ENCODE measurements at places on chromosomes 12 and 14.

GRCh38 chr12:117587631-117588287 lies 226.3 kb upstream of the NOS1 start:
- DNase-seq: peak; percentile 80

GRCh38 chr14:105026033-105026785 lies 5.3 kb upstream of the CDCA4 start:
- DNase-seq: peak; percentile 55

DNA sequence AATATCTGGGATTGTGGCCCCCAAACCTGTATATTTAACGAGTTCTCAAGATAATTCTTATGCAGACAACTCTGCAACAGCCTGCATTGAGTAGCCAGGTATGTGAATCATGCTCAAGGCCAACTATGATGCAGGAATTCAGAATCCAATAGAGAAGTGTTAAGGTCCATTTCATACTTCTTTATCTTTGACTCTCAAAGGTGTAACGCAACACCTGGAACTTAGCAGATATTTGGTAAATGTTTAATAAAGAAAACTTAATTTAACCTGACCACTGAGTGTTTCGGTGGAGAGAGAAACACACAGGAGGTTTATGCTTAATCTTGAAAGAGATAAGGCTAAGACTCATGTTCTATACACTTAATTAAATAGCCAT lies 156.5 kb upstream of the PLEKHG7 start:
- DNase-seq: no peak

GRCh38 chr12:93156086-93156716 lies 221.5 kb upstream of the NUDT4 start:
- no peak for DNase-seq

GRCh38 chr14:61552241-61552640 lies 143.1 kb upstream of the HIF1A start:
- DNase-seq: no peak

GRCh38 chr14:83702619-83703018 lies 1827.3 kb upstream of the FLRT2 start:
- no peak for DNase-seq

GRCh38 chr12:117028254-117028653 lies 71.0 kb downstream of the TESC start:
- no peak for DNase-seq

GRCh38 chr14:23580948-23581281 lies 2.3 kb upstream of the JPH4 start:
- no peak for DNase-seq

DNA sequence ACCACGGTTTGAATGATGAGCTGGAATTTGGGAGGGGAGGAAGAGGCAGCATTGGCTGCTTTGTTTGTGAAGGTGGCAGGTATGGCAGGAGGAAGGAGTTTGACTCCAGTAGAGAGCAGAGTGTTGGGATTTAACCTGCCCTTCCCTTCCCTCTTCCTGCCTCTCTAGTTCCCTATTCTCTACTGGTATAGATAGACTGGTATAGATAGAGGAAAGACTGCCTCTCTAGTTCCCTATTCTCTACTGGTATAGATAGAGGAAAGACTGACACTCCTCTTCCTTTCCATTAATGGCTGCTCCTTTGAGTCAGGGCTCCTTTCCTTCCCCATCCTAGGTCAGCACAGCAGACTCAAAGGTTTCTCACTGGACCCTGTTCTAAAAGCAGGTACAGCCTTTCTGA lies 8.4 kb upstream of the SYCP3 start:
- peak; percentile 23 for DNase-seq

DNA sequence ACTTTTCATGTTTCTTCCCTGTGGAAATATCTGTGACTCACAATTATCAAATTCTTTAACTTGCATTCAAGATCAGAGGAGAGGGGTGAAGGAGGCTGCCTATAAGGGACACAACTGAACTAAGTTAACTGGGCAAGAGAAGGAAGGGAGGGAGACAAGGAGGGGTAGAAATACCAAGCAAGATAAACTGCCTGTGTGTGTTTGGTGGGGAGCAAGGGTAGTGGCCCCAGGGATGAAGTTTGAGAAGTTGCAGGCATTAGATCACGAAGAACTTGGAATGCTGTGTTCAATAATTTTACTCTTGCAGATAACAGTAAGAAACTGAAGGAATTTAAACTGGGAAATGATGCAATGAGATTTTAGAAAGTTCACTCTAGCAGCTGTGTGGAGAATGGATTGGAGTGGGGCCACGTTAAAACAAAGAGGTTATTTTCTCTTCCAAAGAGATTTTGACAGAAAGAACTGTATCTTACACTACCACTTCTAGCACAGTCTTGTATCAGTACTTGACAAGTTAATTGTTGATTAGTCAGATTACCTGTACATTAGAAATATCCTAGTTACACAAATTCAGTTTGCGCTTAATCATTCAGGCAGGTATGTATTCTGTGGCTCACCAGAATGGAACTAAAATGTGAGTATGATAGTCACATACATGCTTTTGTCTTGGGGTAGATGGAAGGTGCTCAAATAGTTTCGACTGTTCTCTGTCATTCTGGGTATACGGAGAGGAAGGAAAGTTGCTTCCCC lies 7.4 kb downstream of the PKP2 start:
- no peak for DNase-seq

DNA sequence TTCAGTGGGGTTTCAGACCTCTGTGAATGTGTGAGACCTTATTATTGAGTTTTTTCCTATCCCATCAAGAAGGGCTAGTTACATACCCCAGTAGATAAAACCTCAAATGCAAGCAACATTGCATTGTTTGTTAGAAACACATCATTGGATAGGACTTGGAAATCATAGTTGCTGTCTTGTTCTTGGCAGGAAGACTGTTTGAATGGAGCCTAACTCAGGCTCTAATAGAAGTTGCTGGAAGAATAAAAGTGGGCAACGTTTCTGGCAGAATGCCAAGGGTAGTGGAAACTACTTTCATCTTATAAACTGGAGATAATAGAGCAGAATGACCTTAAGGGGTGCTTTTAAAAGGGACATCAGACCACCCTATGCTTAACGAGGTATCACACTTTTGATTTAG lies 9.9 kb upstream of the PTHLH start:
- no peak for DNase-seq

GRCh38 chr14:99966912-99967311 lies 98.3 kb upstream of the EVL start:
- DNase-seq: no peak

- DNase-seq: no peak
These were observed 780.5 kb downstream of the NRXN3 start for GRCh38 chr14:78950649-78951048.

DNA sequence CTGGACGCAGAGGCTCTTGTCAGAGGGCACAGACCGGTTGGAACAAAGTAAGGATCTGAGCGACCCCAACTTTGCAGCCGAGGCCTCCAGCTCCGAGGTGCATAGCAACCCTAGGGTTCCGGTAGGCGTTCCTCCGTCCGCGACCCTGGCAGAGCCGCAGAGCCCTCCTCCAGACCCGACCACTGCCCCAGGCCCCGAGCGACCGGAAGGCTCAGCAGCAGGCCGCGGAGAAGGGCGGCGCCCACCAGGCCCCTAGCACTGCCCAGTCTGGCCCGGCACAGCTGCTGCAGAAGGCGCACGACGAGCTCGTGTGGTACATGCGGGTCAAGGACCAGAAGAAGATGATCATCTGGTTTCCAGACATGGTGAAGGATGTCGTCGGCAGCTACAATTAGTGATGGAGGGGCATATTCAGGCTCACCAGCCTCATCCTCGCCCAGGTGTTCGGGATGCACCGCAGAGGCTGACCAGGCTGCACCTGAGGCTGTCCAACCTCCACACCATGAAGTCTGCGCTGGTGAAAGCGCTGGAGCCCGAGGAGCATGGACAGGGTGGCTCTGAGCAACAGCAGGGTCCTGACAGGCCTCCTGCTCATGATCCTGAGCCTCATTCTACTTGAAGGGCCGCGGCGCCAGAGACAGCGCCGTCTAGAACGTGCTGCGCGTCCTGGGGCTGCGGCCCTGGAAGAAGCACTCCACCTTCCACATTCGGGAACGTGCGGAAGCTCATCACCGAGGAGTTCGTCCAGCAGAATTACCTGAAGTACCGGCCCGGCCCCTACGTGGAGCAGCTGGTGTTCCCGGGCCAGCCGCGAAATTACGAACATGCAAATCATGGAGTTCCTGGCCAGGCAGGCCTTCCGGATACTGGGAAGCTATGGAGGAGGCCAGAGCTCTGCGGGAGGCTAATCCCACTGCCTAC lies 24.5 kb downstream of the CAPS2 start:
- no peak for DNase-seq

- DNase-seq: no peak
These were observed 81.4 kb downstream of the SLC8A3 start for GRCh38 chr14:70107309-70107708.

- no peak for DNase-seq
These were observed 4.1 kb upstream of the ATP2B1 start for GRCh38 chr12:89712706-89713105.

- no peak for DNase-seq
These were observed 45.5 kb downstream of the STXBP6 start for GRCh38 chr14:25004389-25004809.

- no peak for DNase-seq
These were observed 128.9 kb downstream of the FOXN3 start for GRCh38 chr14:89288114-89288513.

GRCh38 chr14:104169005-104169698 lies 30.8 kb downstream of the KIF26A start:
- no peak for DNase-seq

GRCh38 chr14:32825058-32825457 lies 113.6 kb upstream of the NPAS3 start:
- DNase-seq: no peak

- DNase-seq: no peak
These were observed 69.9 kb downstream of the MYRFL start for GRCh38 chr12:69894800-69895383.

GRCh38 chr12:106583242-106584103 lies 669 bp downstream of the RFX4 start:
- no peak for DNase-seq

DNA sequence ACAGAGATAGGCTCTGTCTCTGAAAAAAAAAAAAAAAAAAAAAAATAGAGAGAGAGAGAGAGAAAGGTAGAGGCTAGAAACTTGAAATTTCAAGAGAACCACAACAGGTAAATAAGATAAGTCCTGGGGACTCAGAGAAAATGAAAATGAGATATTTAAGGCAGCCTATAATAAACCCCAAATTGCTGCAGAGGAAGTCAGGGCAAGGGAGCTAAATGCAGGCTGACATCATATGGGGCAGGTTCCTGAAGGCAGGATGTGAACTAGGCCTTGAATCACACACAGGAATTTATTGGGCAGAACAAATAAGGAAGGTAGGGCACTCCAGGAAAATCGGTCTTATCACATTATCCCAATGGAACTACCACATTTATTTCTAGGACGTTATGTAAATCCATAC lies 54.9 kb upstream of the NUDT4 start:
- DNase-seq: peak; percentile 11

DNA sequence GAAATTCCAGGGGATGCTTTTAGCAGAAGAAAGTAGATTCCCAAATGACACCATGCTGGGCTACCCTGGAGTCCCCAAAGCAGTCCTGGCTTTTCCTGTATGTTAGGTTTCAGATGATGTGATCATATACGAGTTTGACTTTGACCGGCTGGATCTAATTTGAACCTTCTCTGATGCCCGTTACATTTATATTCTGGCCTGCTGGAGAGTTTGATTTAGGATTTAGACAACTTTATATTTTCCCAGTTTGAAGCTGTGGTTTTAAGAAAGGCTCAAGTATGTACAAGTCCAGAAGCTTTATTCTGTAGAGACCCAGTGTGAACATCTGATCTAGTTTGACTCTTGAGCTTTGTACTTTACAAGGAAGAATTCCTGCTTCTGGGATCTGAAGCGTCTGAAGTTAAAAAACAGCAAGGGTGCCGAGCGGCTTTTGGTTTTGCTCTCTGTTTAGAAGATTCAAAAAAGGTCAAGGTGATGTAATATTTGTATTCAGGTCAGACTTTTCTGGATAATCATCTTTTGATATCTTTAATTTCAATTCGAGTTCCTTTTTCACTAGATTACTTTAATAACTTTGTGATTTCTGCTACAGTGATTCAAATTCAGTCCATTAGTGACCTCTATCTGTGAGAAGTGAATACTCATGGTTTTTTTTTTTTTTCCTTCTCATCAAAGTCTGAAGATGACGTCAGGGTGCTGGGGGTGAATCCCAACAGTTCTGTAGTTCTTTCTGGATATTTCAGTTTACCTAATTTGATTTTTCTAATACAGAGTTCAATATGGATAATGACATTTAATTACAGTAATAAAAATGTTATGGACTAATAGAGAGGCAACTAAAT lies 6.3 kb downstream of the FLRT2 start:
- DNase-seq: peak; percentile 43

- no peak for DNase-seq
These were observed 12.2 kb upstream of the NR2C1 start for GRCh38 chr12:95085612-95086011.

DNA sequence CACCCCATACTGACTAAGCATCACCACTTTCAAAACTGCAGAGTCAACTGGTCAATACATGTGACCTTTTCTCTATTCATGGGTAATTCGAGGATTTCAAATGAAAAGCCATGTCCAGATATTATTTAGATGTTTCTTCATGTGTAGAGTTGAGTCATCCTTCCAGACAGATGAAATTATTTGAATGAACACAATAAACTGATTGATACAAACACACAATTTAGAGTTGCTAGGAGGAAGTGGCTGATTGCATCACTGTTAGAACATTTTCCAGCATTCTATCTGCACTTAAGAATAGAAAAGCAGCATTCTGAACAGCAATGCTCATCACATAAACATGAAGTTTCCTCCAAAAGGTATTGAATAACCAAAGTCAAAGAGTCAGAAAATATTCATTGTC lies 273.5 kb upstream of the SOX5 start:
- DNase-seq: no peak

- no peak for DNase-seq
These were observed 18.3 kb upstream of the LRP1-AS start for GRCh38 chr12:57165741-57166140.

- DNase-seq: no peak
These were observed 23.1 kb downstream of the MGAT4C start for GRCh38 chr12:86233126-86233525.

DNA sequence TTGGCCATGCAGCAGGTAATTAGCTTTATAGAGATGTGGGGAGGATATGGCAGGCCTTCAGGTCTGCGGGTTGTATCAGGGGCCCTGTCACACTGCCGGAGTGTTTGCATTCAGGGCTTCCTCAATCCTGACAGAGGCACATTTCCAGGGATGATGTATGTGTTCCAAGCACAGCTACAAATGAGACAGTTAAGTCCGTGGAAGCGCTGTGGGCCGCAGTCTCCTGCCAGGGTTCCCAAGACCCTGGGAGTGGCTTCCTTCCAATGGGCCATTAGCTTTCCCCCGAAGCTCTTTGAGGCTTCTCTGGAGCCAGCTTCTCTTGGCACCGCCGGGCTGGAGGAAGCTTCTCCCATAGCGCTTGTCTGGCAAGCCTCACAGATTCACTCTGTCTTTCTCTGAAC lies 1524.7 kb upstream of the TMEM132C start:
- no peak for DNase-seq

- no peak for DNase-seq
These were observed 550.8 kb upstream of the TMEM132C start for GRCh38 chr12:127716166-127716565.

Data from suppressor macrophage (primary cell).